ENCODE measurements at places on chromosomes 11 and 22. TPM values are rescaled to one million over a fixed set of nuclear protein-coding genes. Genes with fewer than 3 reads are reported as not detected.

GRCh38 chr22:42992886-42993479 is 22.0 kb downstream of the PACSIN2 start:
- no peak for DNase-seq

DNA sequence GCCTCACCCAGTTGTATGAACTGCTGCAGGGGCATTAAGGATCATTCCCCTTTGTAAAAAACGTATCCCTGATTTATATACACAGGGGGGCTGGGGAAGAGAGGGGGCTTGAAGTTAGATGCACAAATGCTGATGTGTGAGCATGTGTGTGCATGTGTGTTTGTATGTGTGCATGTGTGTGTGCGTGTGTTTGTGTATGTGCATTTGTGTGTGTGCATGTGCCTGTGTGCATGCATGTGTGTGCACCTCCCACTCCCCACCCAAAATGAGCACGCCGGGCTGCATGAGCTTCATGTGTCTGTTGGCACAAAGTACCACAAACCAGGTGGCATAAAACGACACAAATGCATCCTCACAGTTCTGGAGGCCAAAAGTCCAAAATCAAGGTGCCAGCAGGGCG is 1315.2 kb downstream of the TBC1D22A start:
- DNase-seq: no peak

DNA sequence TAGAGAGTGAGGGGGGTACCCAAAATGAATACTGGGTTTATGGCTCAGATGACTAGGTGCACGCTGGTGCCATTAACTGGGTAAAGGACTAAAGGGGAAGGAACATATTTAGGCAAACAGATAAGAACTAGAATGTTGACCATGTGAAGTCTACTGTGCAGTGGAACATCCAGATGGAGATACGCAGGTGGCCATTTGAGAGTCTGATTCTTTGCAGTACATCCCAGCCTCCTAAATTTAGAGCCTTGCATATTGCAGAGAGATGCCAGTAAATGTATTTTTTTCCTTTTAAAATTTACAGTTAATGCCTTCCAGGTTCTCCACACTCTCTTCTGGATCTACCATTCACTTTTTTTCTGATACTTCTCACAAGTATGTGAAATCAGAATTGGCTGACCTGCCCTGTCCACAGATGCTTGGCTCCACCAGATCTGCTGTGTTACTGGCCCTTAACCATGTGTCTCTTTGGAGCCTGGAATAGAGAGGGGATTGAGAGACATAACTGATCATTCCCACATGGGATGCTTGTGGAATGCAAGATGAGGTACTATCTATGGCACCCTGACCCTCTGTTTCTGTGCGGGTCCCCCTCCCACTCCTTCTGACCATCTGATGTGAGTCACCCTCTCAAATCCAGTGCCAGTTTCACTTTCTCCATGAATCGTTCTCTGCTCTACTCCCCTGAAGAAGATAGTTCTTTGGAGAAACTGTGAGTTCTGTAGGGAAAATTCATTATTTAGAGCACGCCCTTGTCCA is 77.0 kb upstream of the NCAM1 start:
- DNase-seq: no peak

DNA sequence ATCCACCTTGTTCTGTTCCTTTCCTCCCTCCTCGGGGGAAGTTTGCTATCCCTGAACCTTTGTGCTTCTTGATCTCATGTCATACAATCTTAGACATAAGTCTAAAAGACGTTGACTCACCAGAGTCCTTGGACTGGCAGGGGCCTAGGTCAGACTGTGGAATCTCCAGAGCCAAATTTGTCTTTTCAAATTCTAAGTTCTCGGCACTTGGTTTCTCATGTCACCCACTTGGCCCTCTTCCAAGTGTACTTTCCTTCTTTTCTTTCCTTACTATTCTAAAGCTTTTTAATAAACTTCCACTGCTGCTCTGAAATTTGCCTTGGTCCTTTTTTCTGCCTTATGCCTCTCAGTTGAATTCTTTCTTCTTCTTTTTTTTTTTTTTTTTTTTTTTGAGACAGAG is 30.1 kb upstream of the SMPD1 start:
- no peak for DNase-seq

DNA sequence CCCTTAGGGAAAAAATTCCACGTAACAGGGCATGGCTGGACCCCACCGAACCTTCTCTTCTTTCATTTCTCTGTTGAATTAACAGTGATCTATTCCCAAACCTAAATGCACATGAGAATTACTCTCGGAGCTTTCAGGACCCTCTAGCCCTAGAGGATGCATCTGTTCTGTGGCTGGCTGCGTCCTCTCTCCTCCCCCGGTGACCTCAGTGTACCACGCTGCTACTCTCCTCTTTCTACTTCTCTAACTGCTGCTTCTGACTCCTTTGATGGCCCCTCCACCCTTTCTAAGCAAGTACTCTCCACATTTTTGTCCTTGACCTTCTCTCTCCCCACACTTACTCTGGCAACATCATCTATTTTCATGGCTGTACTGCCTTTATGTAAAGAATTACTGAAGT is 12.1 kb upstream of the APOA1 start:
- DNase-seq: no peak

DNA sequence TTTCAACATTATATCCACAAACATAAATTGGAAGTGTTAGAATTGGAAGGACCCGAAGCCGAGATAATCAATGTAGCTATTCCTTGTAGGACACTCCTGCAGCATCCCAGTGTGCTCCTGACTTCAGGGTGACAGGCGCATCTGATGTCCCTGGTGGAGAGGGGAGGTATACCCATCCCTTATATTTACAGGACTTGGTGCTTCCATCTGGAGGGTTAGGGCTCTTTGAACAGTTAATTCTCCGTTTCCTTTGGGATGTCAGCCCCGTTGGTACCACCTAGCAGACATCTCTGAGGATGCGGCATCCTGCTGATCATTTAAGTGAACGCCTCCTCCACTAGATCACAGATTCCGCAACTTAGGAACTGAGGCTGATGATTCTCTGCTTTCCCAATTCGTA is 451.3 kb downstream of the OPCML start:
- no peak for DNase-seq

- DNase-seq: no peak
These were observed 6.9 kb downstream of the RBFOX2 start for GRCh38 chr22:36021606-36022153.

DNA sequence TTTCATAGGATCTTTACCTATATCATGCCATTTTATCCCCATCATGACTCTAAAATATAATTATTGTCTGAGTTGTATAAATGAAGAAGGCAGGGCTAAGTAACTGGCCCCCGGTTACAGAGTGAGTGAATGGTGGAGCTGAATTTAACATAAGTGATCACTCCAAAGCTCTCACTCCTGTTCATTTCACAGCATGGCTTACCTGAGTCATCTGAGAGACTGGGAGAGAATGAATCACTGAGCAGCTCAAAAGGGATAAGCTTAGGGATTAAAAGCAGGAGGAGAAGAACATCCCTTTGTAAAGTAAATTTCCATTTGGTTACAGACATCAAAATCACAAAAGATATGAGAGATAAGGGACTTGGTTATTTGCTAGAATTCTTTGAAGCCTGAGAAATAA is 294.0 kb upstream of the CTSC start:
- DNase-seq: no peak

DNA sequence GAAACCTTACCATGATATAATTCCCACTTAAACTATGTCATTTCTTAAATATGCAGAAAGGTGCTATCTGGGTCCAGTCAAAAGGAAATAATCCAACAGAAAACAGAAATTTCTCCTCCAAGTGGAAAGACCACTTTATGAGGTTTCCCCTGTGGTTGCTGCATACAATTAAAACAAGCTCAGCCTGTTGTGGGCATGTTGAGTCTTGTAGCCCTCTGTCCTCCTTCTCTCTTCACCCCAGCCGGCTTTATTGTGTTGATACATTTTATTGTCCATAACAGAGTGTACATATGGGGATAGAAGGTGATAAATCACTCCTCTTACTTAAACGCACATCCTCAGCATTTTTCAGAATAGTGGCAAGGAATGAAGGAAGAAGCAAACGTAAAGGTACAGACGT is 126.0 kb upstream of the MTNR1B start:
- DNase-seq: no peak

DNA sequence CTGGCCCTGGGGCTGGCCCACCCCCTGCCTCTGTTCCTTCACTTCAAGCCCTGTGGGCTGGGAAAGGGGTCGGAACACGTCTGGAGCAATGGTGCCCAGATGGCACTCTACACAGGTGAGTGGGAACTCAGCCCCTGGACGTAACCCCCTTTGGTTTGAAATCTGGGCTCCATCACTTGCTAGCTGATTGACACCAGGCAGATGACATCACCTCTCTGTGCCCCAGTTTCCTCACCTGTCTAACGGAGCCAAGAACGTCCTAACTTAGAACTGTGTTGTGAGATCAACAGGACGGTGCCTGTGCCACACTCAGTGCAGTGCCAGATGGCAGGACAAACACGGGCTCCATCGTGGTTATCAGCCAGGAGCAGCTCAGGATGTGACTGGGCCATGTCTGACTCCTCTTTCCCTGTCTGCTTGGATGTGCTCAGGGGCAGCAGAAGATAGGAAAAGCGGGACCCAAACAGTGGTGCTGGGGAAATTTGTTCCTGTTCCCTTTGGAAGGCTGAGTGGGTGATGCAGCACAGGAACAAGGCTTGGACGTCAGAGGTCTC is 24.4 kb downstream of the NPTXR start:
- no peak for DNase-seq

GRCh38 chr11:80519596-80520506 is 1079.0 kb upstream of the TENM4 start:
- no peak for DNase-seq

- no peak for DNase-seq
These were observed 56.7 kb downstream of the C11orf58 start for GRCh38 chr11:16795146-16795545.

GRCh38 chr11:2272946-2273280 is 2.5 kb upstream of the ASCL2 start:
- DNase-seq: no peak

DNA sequence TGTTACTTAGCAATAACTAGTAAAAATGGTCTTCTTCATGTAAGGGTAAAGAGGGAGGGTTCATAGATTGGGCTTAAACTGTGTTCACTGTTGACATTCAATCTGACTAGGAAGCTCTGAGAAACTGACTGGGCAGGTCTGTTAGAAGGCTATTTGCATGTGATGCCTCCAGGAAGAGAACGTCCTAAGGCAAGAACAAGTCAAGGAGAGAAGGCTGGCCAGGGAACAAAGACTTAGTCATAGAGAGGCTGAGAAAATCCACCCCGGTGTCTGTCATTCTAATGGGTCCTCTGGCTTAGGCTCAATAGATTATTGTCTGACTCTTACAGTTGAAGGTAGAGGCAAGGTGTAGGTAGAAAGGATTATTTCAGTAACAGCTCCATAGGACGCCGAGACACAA is 50.3 kb upstream of the CD44 start:
- no peak for DNase-seq

GRCh38 chr11:70128435-70128906 is 50.4 kb downstream of the ANO1 start:
- DNase-seq: peak; percentile 72

DNA sequence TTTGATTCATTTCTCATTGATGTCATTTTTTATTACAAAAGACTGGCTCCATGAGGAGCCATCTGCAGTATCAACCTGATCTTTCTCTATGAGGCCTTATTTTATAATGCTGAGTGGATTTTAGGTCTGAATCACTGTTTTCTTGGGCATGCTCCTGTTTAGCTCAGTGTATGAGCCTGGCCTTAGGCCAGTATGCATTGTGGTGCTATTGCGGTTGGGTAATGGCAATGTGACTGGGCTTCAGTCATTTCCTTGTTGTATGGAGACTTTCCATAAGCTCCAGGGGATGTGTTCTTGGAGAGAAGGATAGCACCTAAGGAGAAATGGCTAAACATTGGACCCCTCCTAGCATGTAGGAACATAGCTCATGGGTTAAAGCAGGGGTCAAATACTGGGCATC is 293.2 kb downstream of the NELL1 start:
- DNase-seq: no peak

The CCDC15 gene
- total RNA-seq: 2.3 TPM

The PAMR1 gene
- 2.4 TPM for total RNA-seq

The LYVE1 gene
- not detected for total RNA-seq

The OR4D5 gene
- not detected for total RNA-seq

The TPBGL gene
- 0.64 TPM for total RNA-seq

The TRIM49B gene
- total RNA-seq: not detected
